ENCODE measurements at places on chromosomes 3 and 15.

DNA sequence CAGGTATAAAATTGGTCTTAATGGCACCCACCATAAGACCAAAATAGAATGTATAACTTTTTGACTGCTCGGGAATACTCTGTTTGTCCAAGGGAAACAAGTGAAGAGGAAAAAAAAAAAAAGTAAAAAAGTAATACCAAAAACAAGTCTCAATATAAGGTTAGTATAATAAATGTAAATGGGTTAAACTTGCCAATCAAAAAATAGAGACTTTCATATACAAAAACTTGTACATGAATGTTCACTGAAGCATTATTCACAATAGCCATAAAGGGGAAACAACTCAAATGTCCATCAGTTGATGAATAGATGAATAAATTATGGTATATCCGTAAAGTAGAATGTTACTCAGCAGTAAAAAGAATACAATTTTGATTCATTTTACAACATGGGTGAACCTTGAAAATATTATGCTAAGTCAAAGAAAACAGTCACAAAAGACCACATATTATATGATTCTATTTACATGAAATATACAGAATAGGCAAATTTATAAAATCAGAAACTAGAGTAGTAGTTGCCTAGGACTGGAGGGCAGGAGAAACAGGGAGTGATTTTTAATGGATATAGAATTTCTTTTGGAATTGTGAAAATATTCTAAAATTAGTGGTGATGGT is 39.6 kb upstream of the FGD5 start:
- no peak for DNase-seq

- DNase-seq: peak; percentile 71
Measured at GRCh38 chr15:77659350-77660321, 26.9 kb upstream of the LINGO1 start.

- DNase-seq: no peak
Measured at GRCh38 chr3:156230278-156230900, 110.0 kb downstream of the KCNAB1 start.

- DNase-seq: peak; percentile 42
Measured at GRCh38 chr15:43511012-43511885, 6.2 kb upstream of the MAP1A start.

GRCh38 chr3:99172736-99173657 is 271.5 kb upstream of the DCBLD2 start:
- DNase-seq: peak; percentile 68

GRCh38 chr3:42527368-42527917 is 25.0 kb downstream of the VIPR1 start:
- DNase-seq: no peak

- no peak for DNase-seq
Measured at GRCh38 chr3:195820901-195821300, 9.2 kb upstream of the MUC4 start.

- peak; percentile 71 for DNase-seq
Measured at GRCh38 chr3:115512565-115513415, 110.5 kb upstream of the GAP43 start.

- no peak for DNase-seq
Measured at GRCh38 chr3:185330644-185331043, 32.3 kb upstream of the MAP3K13 start.

- no peak for DNase-seq
Measured at GRCh38 chr3:128908951-128909350, 29.5 kb downstream of the ACAD9 start.

- DNase-seq: no peak
Measured at GRCh38 chr3:180523040-180523439, 78.9 kb upstream of the TTC14 start.

GRCh38 chr3:126398423-126399350 is 4.0 kb downstream of the CFAP100 start:
- no peak for DNase-seq

DNA sequence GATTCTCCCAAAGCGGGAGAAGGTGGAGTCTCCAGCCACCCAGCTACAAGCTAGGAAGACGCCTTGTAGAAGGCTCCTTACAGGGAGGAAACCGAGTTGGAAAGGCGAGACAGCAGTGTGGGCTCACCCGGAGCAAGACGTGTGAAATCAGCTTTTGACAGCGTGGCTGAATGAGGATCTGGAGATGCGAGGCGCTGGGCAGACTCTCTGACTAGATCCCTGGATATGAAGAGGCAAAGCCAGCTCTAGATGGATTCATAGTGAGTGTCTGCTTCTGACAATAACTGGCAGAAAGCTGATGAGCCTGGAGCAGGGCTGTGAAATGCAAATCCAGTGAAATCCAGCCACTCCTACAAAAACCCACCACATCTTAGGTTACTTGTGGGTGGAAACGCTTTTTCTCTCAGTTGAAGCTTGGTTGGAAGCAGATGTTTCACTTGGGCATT is 41.0 kb downstream of the GOLGA6A start:
- no peak for DNase-seq

GRCh38 chr15:67805666-67806516 is 19.4 kb upstream of the SKOR1 start:
- DNase-seq: no peak

DNA sequence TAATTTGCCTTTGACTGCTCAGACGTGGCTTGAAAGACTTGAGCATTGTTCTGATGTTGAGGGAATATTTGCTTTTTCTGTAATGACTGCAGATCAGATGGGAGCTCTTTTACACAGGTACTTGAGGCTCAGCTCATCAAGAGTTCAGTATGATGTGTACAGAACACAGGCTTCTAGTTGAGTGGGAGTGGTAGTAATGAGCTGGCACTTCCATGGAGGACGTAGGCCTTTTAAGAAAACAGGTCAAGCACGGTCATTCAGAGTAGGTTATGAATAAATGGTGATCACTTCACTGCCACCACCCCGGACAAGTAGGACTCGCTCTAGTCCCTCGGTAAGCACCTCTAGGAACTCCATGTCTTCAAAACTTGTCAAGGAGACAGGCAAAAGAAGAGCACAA is 8.8 kb downstream of the EMC4 start:
- DNase-seq: no peak

DNA sequence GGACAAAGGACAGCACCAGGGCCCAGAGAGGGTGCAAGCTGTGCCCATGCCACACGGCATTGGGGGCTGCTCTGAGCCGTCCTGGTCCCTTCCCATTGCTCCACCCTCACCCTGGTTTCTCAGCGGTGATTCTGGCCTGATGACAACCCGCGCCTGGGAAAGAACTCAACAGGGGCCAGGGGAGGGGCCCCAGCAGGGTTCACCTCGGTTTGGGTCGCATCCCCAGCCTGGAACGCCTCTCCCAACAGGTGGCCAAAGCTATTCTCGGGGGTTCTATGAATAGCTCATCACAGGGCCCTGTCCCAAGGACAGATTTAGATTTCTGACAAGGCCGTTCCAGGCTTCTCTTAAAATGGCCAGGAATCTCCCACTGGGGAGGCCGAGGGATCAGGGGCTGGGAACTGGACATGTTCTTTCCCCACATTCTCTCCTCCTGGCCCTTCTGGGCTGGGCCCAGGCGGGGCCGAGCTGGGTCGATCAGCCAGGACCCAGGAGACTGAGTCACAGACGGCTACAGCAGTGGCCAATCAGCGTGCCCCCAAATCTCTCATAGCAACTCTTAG is 17.9 kb downstream of the GRIP2 start:
- peak; percentile 10 for DNase-seq
